ENCODE measurements at places on chromosomes 4 and X.

GRCh38 chrX:23483396-23483795 is 148.7 kb downstream of the PTCHD1 start:
- DNase-seq = peak; percentile 9

- DNase-seq = no peak
These were observed 407.3 kb downstream of the MAPK10 start for GRCh38 chr4:85952528-85952927.

GRCh38 chrX:13226214-13226613 is 93.6 kb downstream of the ATXN3L start:
- no peak for DNase-seq

DNA sequence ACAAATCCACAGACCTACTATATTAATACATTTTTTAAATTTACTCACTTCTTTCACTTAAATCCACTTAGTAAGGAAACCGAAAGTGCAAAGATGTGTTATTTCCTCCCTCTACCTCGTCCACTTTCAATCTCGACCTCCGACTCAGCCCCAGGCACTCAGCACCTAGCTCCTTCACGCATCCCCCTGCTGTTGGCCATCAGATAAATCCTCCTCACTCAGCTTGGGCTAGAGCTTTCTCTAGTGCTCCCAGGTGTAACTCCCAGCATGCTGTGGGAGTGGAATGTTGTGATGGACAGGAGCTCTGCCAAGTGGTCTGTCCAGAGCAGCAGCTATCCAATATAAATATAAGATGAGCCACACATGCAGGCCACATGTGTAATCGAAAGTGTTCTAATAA is 26.7 kb upstream of the TEC start:
- DNase-seq = no peak

DNA sequence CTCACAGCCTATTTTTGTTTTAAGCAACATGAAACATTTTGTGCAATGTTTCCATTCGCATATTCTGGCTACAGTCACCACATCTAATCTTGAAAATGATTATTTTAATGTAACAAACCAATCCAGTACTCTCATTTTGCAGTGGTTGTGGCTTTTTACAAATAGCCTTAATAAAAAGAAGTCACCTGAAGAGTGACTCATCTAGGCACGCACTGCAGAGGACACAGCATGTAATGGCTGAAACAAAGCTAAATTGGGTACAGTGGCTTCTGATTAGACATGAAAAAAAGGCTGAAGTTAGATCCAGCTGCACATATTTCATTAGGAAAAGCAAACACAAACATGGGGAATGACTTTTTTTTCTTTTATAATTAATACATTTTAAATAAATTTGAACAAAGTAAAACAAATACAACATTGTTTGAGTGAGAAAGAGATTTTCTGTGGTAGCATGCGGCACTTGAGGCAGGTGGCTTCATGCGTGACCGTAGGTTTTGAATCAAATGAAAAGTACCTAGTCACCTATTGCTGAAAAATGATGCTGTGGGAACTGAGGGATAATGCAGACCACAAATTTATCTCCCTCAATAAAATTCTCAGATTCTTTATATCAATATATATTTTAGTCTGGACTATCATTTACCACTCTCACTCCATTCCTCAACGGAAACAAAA is 240.8 kb upstream of the DDX53 start:
- DNase-seq = no peak

DNA sequence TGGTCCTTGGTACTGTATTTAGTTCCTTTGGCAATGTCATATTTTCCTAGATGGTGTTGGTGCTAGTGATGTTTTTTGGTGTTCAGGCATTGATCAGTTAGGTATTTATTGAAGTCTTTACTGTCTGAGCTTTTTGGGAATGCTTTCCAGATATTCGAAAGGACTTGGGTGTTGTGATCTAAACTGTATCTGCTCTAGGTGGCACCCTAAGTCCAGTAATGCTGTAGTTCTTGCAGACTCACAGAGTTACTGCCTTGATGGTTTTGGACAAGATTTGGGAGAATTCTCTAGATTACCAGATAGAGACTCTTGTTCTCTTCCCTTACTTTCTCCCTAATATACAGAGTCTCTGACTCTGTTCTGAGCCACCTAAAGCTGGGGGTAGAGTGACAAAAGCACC is 513.6 kb upstream of the PITX2 start:
- DNase-seq = no peak

GRCh38 chr4:186243331-186243730 is 16.0 kb downstream of the KLKB1 start:
- no peak for DNase-seq

Data from cerebellar cortex (tissue), 1 donor.